ENCODE measurements at places on chromosomes 5 and 9.

- DNase-seq, result no peak
These were observed 87.5 kb downstream of the CAMK4 start for GRCh38 chr5:111311666-111312065.

DNA sequence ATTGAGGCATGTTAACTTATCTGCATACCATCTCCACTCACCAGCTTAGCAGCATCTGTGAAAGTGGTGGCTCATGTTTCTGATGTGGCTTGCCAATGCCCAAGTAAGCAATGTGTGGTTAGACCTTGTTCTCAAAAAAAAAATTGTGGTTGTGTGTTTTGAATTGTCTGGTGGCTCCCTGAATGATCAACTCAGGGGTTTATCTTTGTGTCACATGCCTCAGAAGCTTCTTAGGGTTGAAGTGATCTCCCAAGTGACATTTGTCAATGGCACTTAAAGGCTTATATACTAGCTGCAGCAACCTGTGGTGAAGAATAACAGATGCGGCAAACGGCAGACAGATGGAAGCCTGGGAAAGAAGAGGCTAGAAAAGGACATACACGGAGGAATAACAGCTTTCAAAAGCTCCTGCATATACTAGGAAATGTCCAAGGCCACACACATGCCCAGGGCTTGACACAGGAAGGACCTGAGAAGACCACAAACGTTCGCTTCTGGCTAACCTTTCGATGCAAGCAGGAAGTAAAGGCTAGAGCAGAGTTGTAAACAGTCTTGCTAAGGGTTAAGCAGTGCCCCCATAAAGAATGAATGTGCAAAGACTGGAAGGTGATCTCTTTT, 42.2 kb upstream of the FSD1L start:
- DNase-seq, result no peak

GRCh38 chr9:75858497-75859092, 31.9 kb upstream of the PCSK5 start:
- DNase-seq, result no peak

- DNase-seq, result no peak
These were observed 79.1 kb downstream of the ZNF618 start for GRCh38 chr9:113955076-113955752.

- DNase-seq, result no peak
These were observed 117.8 kb downstream of the CCDC192 start for GRCh38 chr5:127820910-127821553.

DNA sequence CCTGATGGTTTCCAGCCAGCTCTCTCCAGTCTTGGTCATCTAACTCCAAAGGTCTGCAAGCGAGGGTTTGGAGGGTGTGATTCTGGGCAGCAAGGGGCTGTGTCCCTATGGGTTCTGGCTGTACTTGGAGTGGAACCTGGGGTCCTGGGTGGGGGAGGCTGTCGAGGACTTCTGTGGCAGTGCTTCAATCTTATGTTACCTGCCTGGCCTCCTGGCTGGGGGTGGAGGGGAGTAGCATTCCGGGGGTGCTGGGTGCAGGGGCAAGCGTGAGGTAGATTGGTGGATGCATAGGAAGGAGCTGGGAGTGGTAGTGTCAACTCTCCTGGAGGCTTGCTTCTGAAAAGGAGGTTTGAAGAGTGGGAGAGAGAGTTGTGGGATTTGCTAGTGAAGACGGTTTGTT, 143.4 kb downstream of the HSPA4 start:
- DNase-seq, result no peak

DNA sequence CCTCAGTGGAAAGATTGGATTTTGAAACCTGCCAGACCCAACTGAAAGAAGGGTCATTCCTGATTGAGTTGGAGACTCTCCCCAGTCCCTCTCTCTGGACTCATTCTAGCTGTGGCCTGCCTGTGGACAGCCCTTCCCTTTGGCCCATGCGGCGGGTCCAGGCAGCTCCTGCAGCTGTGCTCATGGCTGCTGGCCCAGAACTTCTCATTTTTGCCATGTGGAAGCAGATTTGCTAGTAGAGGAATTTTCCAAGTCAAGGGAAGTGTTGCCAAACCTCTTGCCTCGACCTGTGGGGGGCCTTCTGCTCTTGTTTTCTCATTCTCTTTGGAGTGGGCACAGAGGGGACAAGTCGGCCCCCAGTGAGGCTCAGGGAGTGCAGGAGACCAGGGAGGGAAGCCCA, 89.2 kb downstream of the ANKRD33B start:
- no peak for DNase-seq

- DNase-seq, result no peak
These were observed 16.1 kb downstream of the PCSK5 start for GRCh38 chr9:75906531-75906930.

DNA sequence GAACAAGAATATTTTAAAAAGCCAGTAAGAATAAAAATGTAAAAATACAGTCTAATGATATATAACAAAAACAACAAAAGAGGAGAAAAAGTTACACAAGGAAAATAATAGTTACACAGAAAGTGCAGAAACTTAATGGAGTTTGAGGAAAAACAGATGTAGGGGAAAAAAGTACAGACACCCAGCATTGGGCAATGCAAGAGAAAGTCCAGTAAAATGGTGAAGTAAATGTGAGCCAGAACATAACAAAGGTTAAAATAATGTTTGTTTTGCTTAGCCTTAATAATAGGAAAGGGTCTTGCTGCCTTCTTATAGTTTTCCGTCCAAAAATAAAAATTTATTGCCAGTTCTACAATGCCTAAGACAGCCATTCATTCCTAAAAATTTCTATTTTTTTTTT, 364.2 kb downstream of the NNT start:
- no peak for DNase-seq

- no peak for DNase-seq
These were observed 1.2 kb downstream of the ZNF608 start for GRCh38 chr5:124745007-124745927.

GRCh38 chr5:178460598-178460997, 129.6 kb downstream of the COL23A1 start:
- DNase-seq, result no peak

DNA sequence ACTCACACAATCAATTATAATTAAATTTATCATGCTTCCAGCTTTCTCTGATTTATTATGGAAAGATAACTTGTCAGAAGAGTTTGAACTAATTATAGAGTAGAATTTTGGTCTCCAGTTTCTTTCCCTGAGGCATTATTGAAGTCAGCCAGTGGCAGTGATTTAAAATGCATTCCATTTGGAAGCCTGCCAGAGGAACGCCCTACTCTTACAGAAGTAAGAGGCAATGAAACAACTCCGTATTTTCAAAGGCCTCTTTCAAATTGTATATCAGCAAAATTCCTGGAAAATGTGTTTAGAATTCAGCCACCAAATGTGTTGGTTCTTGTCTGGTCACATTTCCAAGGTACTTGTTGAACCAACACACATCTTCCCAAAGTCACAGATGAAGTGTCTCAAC, 640.9 kb downstream of the SEMA5A start:
- DNase-seq, result no peak

GRCh38 chr5:36374266-36374862, 72.7 kb upstream of the RANBP3L start:
- DNase-seq, result no peak

DNA sequence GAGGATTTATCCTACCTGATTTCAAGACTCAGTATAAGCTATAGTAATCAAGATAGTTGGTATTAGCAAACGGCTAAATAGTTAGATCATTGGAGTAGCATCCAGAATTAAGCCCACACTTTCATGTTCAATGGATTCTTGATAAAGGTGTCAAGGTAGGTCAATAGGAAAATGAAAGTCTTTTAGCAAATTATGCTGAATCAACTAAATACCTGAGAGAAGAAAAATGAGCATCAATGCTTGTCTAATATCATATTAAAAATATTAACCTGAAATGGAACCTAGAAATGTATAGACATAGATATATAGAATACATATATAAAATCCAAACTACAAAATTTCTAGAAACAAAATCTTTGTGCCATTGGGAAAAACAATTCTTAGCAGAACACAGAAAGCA, 685.6 kb downstream of the DTWD2 start:
- no peak for DNase-seq

GRCh38 chr9:126515001-126515872, 98.5 kb upstream of the LMX1B start:
- no peak for DNase-seq

DNA sequence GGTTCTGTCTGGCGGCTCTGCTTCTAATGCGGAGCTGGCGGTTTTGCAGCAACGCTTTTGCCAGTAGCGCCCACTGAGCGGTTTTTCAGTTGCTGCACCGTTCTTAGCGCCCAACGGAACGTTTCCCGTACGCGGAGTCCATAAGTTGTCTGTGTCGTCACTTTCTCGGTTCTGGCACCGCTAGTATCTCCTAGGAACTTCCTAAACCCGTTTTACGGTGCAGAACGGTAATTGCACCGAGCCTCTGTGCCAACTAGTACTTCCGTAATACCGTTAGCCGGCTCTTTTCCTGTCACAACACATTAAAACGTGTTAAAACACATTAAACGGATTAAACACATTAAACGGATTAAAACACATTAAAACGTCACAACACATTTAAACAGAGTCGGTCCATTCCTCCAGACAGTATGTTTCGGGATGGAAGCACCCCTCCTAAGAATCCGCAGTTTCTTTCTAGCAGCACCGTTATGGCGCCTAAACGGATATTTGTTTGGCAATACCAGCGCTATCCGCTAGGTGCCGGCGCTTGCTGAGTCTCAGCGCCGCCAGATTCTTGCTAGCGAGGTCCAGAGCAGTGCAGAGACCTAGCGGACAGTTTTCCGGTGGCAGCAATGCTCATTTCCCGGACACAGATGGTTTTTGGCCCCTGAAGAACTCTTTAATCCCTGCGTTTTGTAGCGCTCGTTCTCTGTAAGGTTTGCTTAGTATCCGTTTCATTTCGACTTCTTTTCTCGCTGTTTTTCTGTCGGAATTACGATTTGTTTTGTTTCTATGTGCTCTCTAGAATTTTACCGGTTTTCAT, 45.4 kb downstream of the ANXA2R start:
- peak; percentile 75 for DNase-seq

- DNase-seq, result no peak
These were observed 97.3 kb downstream of the SLF1 start for GRCh38 chr5:94715768-94716167.

DNA sequence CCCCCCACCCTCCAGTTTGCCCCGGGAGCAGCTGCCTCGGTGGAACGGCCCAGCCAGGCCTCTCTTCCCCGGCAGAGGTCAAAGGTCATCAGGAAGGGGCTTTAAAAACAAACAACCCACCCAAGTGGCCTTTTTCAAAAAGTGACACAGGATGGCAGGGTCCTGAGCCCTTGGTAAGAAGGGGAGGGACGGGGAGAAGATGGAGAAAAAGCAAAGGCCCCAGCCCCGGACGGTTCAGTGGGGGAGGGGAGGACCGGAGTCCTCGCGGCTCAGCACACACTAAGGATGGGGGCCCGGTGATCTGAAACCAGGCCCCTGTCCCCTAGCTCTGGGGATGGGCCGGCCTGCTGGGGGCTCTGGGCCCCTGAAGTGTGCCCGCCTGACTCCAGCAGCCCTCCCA, 1.1 kb downstream of the PRRX2 start:
- DNase-seq, result no peak

DNA sequence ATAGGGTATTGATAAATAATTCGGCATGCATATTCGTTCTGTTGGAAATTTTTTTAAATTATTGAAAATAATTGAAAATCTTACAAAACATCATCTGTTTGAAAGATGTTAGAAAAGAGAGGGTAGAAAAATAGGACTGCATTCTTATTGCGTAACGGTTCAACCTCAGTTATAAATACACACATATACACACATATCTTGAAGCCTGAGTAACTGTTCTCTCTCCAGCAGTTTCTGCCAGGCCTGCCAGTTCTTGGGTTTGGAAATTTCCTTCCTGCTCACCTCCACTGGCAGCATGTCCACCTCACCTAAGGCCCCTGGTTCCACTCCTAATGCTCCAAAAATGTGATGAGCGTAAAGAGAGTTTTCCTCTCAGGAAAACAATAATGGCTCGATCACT, 9.1 kb downstream of the SPATA31E1 start:
- no peak for DNase-seq

DNA sequence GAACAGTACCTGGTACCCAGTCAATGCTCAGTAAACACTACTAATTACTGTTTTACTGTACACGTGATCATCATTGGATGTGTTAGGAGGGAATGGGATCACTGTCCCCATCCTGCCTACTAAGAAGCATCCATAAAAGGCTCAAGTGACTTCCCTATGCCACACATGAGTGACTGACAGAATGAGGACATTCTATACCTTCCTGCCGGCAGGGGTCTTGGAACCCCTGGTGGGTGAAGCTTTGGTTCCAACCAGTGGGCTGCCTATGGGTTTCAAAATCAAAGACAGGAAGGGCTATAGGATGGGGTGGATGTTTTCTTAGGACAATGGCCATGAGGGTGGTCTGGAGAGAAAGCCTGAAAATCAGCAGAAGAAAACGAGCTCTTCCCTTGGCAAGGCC, 209.6 kb upstream of the PANK3 start:
- DNase-seq, result no peak

- DNase-seq, result no peak
These were observed 1.5 kb upstream of the PHF19 start for GRCh38 chr9:120878188-120879130.

DNA sequence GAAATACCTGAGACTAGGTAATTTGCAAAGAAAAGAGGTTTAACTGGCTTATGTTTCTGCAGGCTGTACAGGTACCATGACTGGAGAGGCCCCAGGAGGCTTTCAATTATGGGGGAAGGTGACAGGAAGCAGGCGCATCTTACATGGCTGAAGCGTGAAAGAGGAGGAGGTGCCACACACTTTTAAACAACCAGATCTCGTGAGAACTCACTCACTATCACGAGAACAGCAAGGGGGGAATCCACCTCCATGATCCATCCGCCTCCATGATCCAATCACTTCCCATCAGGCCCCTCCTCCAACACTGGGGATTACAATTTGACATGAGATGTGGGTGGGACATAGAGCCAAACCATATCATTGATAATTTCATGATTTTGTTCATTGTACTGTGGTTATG, 2.5 kb upstream of the MED27 start:
- no peak for DNase-seq

DNA sequence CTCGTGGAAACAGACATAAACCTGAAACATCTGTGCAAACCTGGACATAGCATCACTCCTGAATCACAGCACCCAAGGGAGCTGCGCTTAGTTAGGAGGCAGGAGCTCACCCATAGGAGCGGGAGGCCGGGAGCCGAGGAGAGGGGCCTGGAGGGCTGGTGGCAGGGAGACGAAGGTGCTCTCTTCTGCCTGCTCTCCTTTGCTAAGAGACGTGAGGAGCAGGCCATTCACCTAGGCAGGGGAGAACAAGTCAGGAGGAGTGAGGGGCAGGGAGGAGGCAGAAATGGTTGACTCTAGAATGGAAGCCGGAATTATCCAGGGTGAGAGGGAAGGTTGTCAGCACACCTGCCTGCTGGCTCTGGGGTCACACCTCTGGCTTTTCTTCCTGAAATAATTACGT, 398.4 kb upstream of the IRX2 start:
- no peak for DNase-seq

- DNase-seq, result no peak
These were observed 32.7 kb downstream of the EXOC3 start for GRCh38 chr5:475704-476101.

- DNase-seq, result peak; percentile 85
These were observed at the start of gene TBCA for GRCh38 chr5:77775790-77776553. TSS of gene TBCA (minus strand) at chr5:77776339. CDS start at chr5:77776257, 82 bp downstream.

- DNase-seq, result no peak
These were observed 12.1 kb downstream of the SLC22A5 start for GRCh38 chr5:132381614-132382013.
